ENCODE measurements at places on chromosomes 2 and 18.
A peak's percentile ranks its signal among the peaks of the same experiment; 100 is the strongest.

DNA sequence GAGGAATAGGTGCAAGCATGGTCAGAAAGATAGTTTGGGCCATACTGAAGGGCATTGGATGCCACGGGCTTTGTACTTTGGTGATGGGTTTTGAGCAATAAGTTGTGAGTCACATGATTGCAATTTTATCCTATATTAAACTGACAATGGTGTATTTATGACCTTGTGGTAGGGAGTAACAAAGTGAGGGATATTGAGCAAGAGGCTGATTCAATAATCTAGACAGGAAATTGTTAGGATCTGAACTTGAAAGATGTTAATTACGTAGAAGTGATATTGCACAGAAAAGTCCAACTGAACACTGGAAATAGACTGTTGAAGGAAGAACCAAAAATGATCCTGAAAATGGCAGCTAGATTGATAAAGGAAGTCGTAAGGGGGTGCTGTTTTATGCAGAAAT, 46.6 kb upstream of the TCF4 start:
- no peak overlapping the region for H3K4me3 ChIP-seq
- peak; percentile 62 for DNase-seq
- peaks cover 7% of the 10 kb centered on the region for H3K4me1 ChIP-seq

GRCh38 chr18:60936101-60936500, 397.1 kb upstream of the CDH20 start:
- no peaks in the 10 kb centered on the region for H3K27me3 ChIP-seq
- H3K36me3 ChIP-seq: no peaks in the 10 kb centered on the region
- no peak for DNase-seq
- H3K4me1 ChIP-seq: no peaks in the 10 kb centered on the region
- no peak overlapping the region for H3K27ac ChIP-seq

DNA sequence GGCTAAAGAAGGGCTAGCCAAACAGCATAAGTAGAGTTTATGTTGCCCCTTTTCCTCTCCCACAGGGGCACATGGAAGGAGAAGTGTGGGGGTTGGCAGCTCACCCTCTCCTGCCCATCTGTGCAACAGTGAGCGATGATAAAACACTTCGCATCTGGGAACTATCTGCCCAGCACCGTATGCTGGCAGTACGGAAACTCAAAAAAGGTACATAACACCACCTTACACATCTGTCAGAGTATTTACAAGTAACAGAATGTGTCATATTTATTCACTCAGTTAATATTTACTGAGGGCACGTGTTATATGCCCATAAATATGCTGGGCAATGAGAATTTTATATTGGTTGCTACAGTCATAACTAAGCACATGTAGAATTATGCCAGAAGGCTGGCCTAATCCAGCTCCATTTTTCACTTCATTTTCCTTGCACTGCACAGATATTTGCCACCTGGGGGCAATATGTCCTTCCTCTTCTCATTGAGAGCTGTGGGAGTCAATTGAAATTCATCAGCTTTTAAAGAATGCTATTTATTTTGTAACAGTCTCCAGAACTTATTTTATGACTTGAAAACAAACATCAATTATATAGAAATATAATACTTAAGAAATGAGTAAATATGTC, 150.6 kb downstream of the RTN4 start:
- H3K4me3 ChIP-seq: no peak overlapping the region
- no peak overlapping the region for H3K27ac ChIP-seq
- H3K27me3 ChIP-seq: no peaks in the 10 kb centered on the region
- no peak for DNase-seq
- H3K36me3 ChIP-seq: peaks cover 8% of the 10 kb centered on the region

GRCh38 chr18:52897611-52898484, 557.9 kb downstream of the DCC start:
- H3K36me3 ChIP-seq: no peaks in the 10 kb centered on the region
- H3K4me1 ChIP-seq: no peaks in the 10 kb centered on the region
- DNase-seq: no peak
- H3K4me3 ChIP-seq: no peak overlapping the region

DNA sequence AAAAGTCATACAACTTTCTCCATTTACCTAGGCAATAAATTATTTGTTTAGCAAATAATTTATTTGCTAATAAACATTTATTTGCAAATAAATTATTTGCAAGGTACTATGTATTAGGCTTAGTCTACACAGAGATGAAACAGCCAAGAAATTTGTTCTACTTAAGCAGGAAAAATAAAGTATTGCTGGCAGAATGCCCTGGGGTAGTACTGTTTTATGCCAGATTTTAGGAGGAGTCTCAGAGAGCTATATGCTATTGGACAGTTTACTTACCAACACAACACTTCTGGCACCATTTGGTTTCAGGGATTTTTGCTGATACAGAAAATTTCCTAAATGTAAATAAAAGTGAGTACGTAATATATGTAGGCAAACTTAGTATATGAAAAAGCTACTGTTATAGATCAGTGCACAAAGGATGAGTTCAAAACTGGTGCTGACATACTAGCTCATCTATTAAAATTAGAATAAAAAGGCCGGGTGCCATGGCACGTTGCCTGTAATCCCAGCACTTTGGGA, 23.2 kb upstream of the CDKL4 start:
- H3K27me3 ChIP-seq: no peaks in the 10 kb centered on the region
- no peak overlapping the region for H3K27ac ChIP-seq
- H3K4me1 ChIP-seq: no peaks in the 10 kb centered on the region
- DNase-seq: no peak
- H3K36me3 ChIP-seq: no peaks in the 10 kb centered on the region

DNA sequence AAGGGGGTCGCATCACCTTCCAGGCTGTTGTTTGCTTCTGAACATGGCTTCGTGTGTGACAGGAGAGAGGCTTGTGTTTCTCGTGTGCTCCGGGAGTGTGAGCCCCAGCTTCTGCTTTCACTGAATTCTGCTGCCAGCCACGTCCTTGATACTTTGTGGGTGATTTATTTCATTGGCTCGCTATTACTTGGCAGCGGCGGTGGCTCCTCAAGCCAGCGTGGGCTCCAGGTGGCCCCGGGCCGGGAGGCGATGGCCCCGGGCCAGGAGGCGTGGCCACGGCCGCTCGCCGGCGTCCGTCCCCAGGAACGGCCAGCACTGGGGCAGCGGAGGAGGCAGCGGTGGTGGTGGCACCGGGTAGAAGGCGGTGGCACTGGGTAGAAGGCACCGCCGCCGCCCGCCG, 63.1 kb downstream of the NAPG start:
- no peak for DNase-seq
- H3K36me3 ChIP-seq: no peaks in the 10 kb centered on the region

GRCh38 chr2:241901018-241901380, 31.5 kb downstream of the RTP5 start:
- H3K36me3 ChIP-seq: no peaks in the 10 kb centered on the region
- H3K27ac ChIP-seq: no peak overlapping the region
- no peak for DNase-seq

DNA sequence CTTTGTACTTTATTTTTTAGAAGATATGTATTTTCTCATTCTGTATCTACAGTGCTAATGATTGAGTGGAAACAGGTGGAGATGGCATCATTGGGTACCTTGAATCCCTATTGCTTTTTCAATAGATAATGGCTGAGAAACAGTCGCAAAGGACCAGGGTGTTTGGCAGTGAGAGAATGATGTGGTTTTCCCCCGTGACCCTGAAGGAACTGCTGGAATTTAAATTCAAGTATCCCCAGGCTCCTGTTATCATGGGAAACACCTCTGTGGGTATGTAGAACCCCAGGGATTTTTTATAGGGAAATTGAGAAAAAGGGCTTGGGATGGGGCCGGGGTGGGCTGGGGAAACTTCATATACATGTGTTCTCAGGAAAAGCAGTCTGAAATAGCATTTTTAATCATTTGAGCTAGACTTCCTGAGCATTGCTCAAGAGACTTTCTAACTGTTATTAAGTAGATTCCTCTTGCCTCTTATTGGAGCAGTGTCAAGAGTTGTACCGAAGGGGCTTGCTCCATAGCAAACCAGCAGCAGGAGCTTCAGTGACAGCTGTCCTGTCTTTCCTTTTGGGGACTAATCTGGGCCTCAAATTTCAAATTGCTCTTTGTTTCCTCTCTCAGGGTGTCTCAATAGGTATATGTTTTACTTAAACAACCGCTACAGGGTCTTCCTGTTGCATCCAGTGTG, 18.9 kb downstream of the AOX1 start:
- H3K4me3 ChIP-seq: no peak overlapping the region
- no peaks in the 10 kb centered on the region for H3K27me3 ChIP-seq
- H3K4me1 ChIP-seq: peaks cover 70% of the 10 kb centered on the region
- H3K27ac ChIP-seq: peak overlapping the region; percentile 68

- no peaks in the 10 kb centered on the region for H3K36me3 ChIP-seq
- DNase-seq: peak; percentile 21
- no peak overlapping the region for H3K27ac ChIP-seq
- H3K4me3 ChIP-seq: no peak overlapping the region
- no peaks in the 10 kb centered on the region for H3K4me1 ChIP-seq
Observed at GRCh38 chr2:109031476-109032228, 42.6 kb upstream of the EDAR start.

DNA sequence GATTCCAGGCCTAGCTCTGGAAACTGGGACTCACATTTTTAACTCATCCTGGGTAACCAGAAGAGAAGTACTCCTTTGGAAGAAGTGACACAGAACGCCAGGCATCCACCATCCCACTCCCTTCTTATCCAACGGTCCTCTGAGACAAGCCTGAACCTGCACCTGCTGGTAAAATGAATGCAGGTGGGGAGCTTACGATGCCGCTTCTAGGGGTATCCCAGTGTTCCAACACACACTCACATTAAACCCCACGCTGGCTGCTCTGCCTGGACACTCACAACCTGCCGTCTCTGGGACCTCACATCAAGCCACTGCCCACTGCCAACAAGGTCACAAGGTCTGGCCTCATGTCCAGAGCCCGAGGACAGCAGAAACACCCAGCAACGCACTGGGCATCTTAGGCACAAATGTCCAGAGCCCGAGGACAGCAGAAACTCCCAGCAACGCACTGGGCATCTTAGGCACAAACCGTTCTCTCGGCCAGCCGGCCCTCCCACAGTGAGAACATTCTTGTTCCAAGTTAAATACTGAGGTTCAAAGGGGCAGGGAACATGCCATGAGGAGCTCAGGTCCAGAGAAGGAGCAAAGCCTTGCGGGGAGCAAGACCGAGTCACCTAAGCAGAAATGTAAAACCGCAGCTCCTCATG, 9.9 kb downstream of the SLC66A2 start:
- no peak overlapping the region for H3K27ac ChIP-seq
- H3K36me3 ChIP-seq: no peaks in the 10 kb centered on the region
- H3K4me3 ChIP-seq: no peak overlapping the region
- no peaks in the 10 kb centered on the region for H3K27me3 ChIP-seq

GRCh38 chr2:237262838-237263771, 150.9 kb downstream of the COL6A3 start:
- H3K4me3 ChIP-seq: no peak overlapping the region
- no peaks in the 10 kb centered on the region for H3K27me3 ChIP-seq
- no peak for DNase-seq
- H3K4me1 ChIP-seq: peaks cover 13% of the 10 kb centered on the region

DNA sequence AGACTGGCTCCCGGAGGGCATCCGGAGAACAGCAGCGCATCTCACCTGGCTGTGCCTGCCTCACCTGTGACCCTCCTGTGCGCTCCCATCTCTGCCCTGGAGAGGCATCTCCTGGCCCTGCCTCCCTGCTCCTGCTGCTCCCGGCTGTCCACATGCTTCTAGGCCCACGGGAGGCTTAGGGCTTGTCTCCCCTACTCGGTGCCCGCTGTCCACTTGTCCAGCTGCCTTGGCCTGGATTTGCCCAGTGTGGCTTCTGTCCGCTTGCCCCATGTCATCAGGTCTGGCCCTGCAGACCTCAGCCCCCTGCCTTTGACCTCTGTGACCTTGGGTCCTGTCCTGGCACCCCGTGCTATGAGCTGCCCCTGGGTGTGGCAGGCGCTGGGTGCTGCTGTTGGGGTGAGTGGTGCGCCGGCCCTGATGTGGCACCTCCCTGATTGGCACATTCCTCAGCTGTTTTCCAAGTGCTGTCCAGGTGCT, 4.5 kb downstream of the BOK start:
- no peaks in the 10 kb centered on the region for H3K36me3 ChIP-seq
- H3K27ac ChIP-seq: no peak overlapping the region
- peaks cover 14% of the 10 kb centered on the region for H3K4me1 ChIP-seq
- DNase-seq: no peak
- H3K27me3 ChIP-seq: no peaks in the 10 kb centered on the region

DNA sequence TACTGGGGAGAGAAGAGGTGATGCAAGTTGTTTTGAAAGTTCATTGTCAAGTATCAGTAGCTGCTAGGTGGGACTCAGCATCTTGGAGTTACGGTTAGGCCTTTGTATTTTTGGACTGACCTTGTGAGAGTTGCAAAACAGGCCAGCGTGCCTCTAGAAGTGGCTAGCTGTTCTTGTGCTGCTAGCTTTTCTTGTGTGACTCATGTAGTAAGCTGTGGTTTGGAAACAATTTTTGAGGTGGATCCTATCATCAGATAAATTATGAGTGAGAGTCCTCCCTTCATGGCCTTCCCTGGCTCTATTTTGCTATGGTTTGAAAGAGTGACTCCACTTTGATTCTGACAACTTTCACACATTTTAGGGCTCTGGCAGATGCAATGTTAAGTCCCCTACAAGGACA, 409.2 kb upstream of the HS6ST1 start:
- H3K27ac ChIP-seq: no peak overlapping the region
- H3K4me1 ChIP-seq: no peaks in the 10 kb centered on the region
- DNase-seq: peak; percentile 74
- no peak overlapping the region for H3K4me3 ChIP-seq
- H3K27me3 ChIP-seq: no peaks in the 10 kb centered on the region

DNA sequence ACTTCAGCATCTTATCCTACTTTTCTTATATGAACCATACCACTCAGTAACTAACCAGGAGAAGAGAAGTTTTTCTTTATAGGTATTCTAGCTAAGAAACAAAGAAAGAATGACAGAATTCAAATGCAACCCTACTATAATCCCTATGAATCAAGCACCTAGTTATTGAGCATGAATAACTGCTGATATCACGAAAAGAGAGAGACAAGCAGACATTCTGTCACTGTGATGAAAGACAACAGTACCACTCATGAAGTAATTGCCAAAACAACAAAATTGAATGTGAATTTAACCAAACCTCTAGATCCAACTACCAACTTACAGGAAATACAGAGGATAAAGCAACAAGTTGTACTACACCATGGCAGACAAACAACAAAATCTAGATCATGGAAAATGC, 15.3 kb downstream of the TTC21B start:
- no peaks in the 10 kb centered on the region for H3K4me1 ChIP-seq
- H3K36me3 ChIP-seq: no peaks in the 10 kb centered on the region
- no peak overlapping the region for H3K4me3 ChIP-seq
- DNase-seq: no peak
